ENCODE measurements at places on chromosomes 5 and 9.

GRCh38 chr5:122322801-122323548 is 10.9 kb downstream of the SNCAIP start:
- DNase-seq: no peak

DNA sequence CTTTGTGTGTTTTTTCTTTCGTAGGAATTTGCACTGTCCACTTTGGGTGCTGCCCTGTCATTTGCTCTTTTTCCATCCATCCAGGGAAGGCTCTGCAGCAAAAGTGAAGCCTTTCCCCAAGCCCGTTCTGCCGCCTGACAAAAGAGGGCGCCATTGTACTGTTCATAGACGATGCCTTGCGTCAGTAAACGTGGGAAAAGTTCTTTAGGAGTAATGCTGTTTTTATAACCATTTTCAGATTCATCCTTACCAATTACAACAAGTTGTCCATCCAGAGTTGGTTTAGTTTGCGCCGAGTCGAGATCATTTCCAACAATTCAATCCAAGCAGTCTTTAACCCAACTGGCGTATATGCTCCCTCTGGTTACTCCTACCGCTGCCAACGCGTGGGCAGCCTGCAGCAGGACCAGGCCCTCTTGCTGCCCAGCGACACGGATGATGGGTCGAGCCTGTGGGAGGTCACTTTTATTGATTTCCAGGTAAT is 34.3 kb upstream of the RPS23 start:
- DNase-seq: peak; percentile 1

GRCh38 chr5:28666110-28666509 is 1627.7 kb upstream of the CDH9 start:
- DNase-seq: no peak

GRCh38 chr9:121557581-121558447 is 58.2 kb upstream of the GGTA1 start:
- DNase-seq: no peak

GRCh38 chr9:113646946-113647914 is 183.7 kb downstream of the RGS3 start:
- DNase-seq: no peak

- no peak for DNase-seq
Observed at GRCh38 chr5:78001197-78001596, 225.1 kb upstream of the TBCA start.

- no peak for DNase-seq
Observed at GRCh38 chr5:24555229-24555628, 89.5 kb downstream of the CDH10 start.

- no peak for DNase-seq
Observed at GRCh38 chr5:168860503-168860902, 281.3 kb upstream of the PANK3 start.

DNA sequence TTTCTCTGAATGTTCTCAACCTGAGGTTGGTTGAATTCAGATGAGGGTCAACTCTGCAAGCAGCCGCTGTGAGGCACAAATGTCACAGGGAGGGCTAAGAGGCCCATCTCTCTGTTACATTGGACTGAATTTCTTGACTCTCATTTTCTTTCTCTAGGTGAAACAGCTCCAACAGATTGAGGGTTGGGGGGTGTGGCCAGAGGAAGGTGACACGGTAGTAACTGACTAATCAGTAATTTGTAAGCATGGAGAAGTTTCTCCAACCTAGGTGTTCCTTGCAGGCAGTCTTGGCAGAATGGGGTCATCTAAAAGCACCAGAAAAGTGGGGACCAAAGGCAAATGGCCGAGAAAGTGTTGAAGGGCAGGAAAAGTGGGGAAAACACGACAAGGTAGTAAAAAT is 16.8 kb downstream of the CCT5 start:
- DNase-seq: no peak

- no peak for DNase-seq
Observed at GRCh38 chr5:124655251-124655917, 91.1 kb downstream of the ZNF608 start.

- no peak for DNase-seq
Observed at GRCh38 chr5:53091289-53091688, 18.3 kb downstream of the MOCS2 start.

GRCh38 chr5:178703015-178703414 is 27.4 kb downstream of the ZNF354A start:
- no peak for DNase-seq

- DNase-seq: no peak
Observed at GRCh38 chr5:153704110-153704509, 213.6 kb downstream of the GRIA1 start.

DNA sequence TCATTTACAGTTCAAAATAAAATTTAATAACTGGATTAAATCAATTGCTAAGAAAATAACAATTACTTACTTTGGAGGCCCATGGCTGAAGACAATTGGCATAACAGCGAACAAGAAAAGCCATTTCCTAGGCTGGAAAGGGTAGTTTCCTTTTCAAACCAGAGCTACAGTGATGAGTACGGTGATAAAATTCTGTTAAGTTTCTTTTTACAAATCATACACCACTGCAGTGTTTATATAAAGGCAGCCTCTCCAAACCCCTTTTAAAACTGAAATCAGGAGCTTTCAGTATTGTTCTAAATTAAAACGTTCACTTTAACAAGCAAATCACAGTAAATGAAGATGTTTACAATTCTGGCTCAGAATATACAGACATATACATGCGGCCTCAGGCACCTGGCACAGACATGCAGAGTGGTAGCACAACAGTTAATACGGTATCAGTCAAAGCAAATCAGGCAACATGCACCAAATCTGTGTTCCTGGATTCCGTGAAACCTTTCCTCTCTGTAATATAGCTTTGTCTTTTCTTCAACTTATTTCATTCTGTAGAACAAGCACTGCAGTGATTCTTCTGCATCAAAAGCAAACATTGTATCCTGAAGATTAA is 102.9 kb downstream of the RAPGEF6 start:
- no peak for DNase-seq

GRCh38 chr9:126390923-126391322 is 64.3 kb downstream of the MVB12B start:
- DNase-seq: no peak

Data from NCI-H1105 (cell line).